ENCODE measurements at places on chromosomes 4 and X.

DNA sequence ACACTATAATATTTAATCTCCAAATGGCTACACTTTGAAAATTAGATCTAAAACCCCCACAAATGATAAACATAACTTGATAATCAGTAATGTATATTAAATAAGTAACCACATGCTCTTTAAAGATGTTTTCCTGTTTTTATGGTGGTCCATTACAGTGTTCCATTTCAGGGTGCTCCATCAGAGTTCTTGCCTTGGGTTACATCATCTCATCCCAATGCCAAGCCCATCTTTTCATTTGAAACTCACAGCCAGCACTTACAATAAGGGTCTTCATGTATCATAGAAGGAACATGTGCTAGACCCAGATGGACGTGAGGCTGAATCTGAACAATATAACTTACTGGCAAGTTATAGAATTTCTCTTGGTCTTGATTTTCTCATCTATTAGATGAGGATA is 10.5 kb upstream of the PAQR3 start:
- ATAC-seq: no peak

DNA sequence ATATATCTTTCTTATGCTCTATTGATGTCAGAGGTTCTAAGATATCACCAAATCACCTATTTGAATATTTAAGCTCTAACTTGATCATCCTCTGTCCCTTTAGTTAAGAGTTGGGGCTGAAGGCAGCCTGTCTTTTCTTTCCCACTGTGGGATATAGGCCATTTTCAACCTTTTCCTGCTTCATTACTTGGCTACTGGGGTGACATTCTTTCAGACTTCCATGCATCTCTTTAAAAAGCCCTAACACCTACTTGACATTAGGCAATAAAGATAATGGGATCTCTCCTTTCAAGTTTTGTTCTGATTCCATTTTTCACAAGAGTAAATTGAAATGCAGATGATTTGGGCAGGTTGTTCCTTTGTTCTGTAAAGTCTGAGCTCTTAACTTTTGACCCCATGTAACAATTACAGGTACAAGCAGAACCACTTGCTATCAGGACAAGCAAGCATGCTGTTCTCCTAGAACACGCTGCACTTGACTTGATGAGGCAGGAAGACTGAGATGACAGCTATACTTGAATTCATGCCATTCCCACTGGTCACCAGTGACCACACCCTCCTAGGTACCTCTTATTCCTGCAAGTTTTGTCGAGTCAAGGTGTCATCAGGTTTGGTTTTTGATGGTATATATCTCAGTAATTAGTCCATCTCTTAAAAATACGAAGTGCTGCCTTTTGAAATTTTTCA is 18.2 kb downstream of the HOPX start:
- ATAC-seq: peak; percentile 69

GRCh38 chr4:181690498-181690897 is 552.7 kb upstream of the TENM3 start:
- ATAC-seq: no peak

DNA sequence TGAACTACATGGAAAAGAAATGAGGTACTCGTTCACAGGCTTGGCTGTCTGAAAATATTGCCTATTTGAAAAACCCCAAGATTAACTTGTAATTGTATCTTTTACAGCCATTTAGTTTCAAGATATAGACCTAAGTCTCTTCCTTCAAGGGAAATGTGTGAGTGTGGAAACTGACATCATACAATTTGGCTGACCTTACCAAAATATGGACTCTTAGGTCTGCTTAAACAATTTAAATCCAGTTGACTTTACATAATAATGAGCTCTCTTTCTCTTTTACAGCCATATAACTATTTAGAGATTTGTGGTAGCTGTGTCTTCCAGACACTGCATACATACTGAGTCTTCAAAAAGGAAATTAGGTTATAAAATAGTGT is 186.9 kb downstream of the NR3C2 start:
- ATAC-seq: no peak

DNA sequence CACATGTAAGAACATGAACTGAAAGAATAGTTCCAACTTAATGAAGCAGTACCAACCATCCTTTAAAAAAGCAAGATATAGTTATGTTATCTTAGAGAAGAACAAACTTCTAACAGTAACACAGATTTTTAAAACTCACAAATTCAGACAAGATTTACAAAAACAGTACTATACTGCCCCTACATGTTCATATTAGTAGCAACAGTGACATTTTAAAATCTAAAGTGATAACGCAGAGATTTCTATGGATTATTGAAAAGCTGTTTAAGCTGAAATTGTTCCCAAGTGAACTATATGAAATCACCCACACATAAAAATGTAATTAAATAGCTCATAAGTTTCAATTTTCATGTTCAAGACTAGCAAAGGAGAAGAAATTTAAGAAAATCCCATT is 166.0 kb downstream of the FBXW7 start:
- ATAC-seq: no peak

- ATAC-seq: peak; percentile 93
Measured at GRCh38 chrX:52576946-52577345, 60.1 kb upstream of the XAGE1B start.

DNA sequence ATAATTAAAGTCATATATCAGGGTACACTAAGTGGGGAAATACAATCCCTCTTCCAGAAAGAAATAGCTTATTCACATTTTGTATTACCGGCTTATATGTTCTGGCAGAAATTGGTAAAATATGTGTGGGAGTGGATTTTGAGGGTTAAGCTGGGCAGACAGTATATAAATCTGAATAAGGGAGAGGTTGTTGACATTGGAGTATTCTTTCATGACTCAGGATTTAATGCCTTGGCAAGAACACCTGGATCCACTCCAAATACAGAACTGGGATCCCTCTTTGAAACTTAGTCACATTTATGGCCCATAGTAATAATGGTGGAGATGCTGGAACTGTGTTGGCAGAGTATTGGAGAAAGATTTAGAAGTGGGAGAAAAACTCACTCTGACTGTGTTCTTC is 54.3 kb upstream of the TET2 start:
- peak; percentile 92 for ATAC-seq
